ENCODE measurements at places on chromosomes 11 and 22.

DNA sequence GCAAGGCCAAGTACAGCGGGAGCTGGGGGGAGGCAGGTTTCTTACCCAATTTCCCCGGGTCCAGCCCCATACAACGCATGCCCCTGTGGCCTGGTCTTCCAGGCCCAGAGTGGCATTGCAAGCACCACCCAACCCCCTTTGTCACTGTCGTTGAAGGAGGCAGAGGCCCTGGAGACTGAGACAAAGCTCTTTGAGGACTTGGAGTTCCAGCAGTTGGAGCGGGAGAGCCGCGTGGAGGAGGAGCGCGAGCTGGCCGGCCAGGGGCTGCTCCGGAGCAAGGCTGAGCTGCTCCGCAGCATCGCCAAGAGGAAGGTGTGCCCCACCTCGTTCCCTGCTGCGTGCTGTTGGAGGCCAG, 27.8 kb downstream of the PHLDB1 start:
- DNase-seq, result no peak

- no peak for DNase-seq
Measured at GRCh38 chr22:46937185-46937584, 174.7 kb downstream of the TBC1D22A start.

DNA sequence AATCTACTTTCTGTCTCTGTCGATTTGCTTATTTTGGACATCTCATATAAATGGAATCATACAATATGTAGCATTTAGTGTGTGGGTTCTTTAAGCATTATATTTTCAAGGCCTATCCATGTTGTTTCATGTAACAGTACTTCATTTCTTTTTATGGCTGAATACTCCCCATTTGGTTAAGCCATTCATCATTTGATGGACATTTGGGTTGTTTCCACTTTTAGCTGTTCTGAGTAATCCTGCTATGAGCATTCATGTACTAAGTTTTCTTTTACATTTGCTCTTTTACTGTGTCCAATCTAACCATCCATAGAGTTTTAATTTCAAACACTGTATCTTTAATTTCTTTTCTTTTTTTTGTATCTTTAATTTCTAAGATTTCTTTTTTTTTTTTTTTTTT, 55.6 kb upstream of the SPTBN2 start:
- no peak for DNase-seq

GRCh38 chr11:119373921-119374631, 7.4 kb downstream of the USP2 start:
- peak; percentile 63 for DNase-seq

GRCh38 chr22:40648386-40648785, 11.9 kb upstream of the MRTFA start:
- DNase-seq, result no peak

DNA sequence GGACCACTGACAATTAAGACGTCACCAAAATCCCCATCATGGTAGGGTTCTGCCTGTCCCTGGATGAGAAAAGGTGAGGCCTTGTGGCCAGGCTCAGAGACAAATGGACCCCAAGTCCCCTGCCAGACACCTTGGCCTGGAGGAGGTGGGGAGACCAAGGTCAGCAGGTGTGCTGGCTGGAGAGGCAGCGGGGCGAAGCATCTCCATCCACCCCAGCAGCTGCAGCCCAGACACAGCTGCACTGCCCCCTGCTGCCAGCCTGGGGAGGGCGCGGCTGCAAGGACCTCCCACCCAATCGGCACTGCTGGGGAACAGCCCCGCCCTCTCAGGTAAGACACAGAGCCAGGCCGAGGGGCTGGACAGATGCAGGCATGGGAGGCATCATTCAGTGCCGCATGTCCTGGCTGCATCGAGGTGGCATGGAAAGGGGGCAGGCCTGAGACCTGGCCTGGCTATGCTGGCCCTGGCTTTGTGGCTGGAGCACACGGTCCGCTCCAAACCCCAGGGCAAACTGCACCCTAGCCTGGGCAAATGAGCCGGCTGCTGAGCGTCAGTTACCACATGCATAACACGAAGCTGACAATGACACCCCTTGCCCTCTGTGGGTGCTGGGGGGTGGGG, 12.2 kb upstream of the MFNG start:
- DNase-seq, result peak; percentile 86

DNA sequence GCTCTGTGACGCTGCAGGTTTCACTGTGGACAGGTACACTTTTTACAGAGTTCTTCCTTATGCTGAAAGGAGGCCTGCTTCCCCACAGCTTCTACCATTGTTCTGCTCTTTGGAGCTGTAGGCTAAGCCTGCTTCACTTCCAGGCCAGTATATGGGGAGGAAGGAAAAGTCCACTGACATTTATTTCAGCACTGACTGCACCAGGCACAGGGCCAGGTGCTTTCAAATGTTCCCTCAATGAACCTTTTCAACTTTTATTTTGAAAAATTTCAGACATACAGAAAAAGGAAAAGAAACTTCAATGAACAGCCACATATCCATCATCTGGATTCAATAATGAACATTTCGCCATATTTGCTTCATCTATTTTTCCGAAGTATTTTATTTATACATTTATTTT, 22.0 kb downstream of the POU2F3 start:
- no peak for DNase-seq

DNA sequence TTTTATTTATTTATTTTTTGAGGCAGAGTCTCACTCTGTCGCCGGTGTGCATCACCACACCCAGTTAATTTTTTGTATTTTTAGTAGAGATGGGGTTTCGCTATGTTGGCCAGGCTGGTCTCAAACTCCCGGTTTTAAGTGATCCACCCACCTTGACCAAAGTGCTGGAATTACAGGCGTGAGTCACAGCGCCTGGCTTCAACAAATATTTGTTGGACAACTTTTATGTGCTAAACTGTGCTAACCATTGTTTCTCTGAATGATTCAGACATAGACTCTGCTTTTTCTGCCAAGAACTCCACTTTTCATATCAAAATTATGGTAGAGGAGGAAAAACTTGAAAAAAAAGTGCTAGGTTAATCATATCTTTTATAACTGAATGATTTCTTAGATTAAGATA, 36.3 kb downstream of the MMP7 start:
- no peak for DNase-seq

DNA sequence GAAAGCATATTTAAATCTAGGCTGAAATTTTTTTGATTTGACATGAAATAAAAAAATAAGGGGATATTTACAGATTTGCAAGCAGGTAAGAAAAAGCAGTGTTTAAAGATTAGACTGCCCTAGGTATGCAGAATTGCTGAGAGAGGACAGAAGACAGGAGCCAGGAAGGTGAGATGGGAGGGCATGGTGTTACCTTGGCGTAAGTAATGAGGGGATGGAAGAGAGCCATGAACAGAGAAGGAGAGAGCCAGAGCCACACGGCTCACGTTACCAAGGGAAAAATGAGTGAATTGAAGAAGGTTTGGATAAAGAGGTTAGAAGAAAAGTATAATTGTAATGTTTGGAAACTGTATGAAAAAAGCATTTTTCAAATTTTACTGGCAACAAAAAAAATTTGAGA, 904.3 kb downstream of the OPCML start:
- DNase-seq, result no peak

- DNase-seq, result peak; percentile 7
Measured at GRCh38 chr11:64762674-64763525, 3.1 kb upstream of the PYGM start.

- no peak for DNase-seq
Measured at GRCh38 chr22:50400931-50401330, 57.8 kb downstream of the PPP6R2 start.

DNA sequence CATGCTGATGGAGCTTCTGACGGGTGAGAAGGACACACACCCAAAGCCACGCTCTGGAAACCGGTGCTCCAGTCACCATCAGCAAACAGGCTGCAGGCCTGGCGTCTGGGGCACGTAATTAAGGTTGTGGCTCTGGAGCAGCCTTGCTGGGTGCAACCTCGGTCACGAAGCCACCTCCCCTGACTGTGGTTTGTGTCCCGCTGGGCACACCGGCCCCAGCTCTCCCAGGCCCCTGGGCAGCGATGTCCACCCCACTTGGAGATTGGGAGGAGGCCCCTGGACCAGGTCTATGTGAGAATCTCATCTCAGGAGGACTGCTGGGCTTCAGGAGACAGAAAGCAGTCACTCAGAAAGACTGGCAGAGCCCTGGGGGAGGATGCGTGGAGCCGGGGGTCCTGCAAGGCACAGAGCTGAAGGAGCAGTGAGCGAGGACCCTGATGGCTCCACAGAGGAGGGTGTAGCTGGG, 631.6 kb downstream of the BRD1 start:
- DNase-seq, result no peak

DNA sequence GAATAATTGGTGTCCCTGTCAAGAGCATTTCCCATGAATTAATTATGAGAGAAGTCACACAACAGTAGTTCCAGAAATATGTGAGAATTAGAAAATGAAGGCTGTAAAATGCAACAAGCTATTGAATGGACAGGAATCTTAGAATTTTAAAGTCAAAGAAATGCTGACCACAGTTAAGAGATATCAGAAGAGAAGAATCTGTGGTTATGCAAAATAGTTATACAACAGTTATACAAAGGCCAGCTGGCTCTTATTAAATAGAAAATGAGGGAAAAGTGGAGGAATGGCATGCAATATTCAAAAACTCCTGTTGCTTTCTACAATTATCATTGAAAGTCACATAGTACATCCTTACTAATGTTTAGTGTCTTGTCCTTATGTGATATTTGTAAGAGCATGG, 27.4 kb downstream of the CASP12 start:
- DNase-seq, result no peak

GRCh38 chr11:22930816-22931594, 70.7 kb upstream of the CCDC179 start:
- DNase-seq, result no peak

DNA sequence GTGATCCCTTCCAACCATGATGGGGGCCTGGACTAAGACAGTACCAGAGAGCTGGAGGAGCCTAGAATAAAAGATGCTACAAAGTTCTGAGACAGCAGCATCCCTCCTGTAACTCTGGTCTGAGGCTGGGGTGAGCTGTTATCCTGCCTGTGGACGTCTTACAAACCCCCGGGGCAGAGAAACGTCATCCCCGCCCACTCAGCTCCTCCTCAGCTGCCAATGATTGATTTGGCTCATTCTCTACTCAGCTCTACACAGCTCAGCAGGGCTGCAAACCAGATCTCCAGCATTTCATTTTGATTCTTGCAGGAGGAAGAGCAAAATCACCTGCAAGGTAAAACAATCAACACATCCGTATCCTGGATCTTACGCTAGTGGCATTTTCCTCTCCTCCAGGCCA, 55.5 kb downstream of the CSNK2A3 start:
- no peak for DNase-seq

DNA sequence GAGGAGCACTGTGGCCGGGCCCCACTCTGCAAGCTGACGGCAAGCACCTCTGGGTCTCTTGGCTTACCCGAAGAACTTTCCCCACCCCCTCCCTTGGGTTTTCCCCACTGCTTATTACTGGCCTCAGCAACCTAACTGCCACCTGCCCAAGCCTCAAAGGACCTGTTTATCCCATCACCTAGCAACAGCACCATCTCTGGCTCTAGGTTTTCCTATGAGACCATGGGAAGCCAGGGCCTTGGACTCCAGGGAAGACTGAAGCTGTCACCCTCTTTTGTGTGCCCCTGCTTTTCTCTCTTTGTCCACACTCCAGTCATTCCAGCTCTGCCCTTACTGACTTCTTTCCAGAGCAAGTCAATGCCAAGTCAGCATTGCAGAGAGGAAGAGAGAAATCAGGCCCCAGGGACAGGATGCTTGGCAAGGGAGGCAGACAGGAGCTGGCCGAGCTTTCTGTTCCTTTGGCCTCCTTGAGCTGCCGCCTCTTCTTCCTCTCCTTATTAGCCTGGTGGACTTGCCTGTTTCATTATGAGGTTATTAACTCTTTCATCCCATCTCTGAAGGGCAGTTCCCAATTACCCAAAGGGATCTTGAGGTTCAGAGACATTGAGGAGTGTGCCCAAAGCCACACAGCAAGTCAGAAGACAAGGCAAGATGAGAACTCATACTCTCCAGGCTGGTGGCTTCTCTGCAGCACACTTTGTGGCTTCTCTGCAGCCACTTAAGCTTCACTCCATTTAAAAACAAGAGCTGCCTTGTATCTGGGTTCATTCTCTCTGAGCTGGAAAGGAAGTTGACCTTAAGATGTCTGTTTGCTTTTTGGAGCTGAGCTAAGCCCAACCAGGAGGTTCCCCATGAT, at the start of gene SMIM35:
Gene SMIM35, minus strand, starts transcription at position 51 of the 856 bp plus-strand sequence. CDS start 206 bp downstream, outside the sequence.
- DNase-seq, result no peak
